ENCODE measurements at places on chromosomes 7 and 10.

- no peak for DNase-seq
Observed at GRCh38 chr10:65348637-65349036, 1577.2 kb upstream of the LRRTM3 start.

DNA sequence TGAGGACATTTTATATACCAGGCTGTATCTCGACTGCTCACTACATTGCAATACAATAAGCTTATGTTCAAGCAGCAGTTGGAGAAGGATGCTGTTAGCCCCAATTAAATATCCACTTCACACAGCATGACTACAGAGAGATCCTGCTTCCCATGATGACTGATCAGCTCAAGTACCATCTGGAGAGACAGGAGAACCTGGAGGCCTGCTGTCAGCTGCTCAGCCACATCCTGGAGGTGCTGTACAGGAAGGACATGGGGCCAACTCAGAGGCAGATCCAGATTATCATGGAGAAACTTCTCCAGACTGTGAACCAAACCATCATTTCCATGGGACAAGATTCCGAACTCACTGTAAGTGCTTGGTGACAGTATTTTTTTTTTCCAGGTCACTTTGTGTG is 22.5 kb downstream of the RNF133 start:
- no peak for DNase-seq

GRCh38 chr10:58767652-58768051 is 255.0 kb downstream of the BICC1 start:
- no peak for DNase-seq

- DNase-seq, result no peak
Observed at GRCh38 chr10:129631006-129631405, 164.0 kb downstream of the MGMT start.
